ENCODE measurements at places on chromosomes 1 and 21.

- peak; percentile 48 for ATAC-seq
Measured at GRCh38 chr1:214557952-214558735, 6.7 kb upstream of the PTPN14 start.

GRCh38 chr1:31750858-31751510 lies 13.2 kb downstream of the ADGRB2 start:
- ATAC-seq: peak; percentile 79

DNA sequence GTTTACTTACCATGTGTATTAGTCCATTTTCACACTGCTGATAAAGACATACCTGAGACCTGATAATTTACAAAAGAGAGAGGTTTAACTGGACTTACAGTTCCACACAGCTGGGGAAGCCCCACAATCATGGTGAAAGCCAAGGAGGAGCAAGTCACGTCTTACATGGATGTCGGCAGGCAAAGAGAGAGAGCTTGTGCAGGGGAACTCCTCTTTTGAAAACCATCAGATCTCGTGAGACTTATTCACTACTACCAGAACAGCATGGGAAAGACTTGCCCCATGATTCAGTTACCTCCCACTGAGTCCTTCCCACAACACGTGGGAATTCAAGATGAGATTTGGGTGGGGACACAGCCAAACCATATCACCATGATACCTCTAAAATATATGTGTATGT lies 39.3 kb upstream of the ERRFI1 start:
- ATAC-seq: no peak

- no peak for ATAC-seq
Measured at GRCh38 chr1:11787251-11787803, 18.4 kb downstream of the MTHFR start.

DNA sequence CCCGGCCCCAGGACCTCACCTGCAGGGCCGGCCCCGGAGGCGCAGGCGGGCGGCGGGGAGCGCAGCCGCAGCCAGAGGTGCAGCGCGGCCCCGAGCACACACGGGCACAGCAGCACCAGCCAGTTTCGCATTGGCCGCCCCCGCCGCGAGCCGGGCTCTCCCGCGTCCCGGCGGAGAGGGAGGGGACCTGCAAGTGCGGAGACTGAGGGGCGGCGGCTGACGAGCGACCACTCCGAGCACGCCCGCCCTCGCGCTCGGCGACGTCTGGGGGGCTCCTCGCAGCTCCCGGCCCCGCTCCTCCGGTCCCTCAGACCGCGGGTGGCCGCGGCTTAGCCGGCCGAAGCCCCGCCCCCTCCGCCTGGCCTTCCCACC lies at the start of gene B3GALNT2:
Gene B3GALNT2, minus strand, starts transcription at position 331 of the 372 bp plus-strand sequence. Its CDS starts 200 bp downstream, at position 131.
- peak; percentile 82 for ATAC-seq

GRCh38 chr1:55947446-55947845 lies 631.9 kb downstream of the PLPP3 start:
- ATAC-seq: no peak

DNA sequence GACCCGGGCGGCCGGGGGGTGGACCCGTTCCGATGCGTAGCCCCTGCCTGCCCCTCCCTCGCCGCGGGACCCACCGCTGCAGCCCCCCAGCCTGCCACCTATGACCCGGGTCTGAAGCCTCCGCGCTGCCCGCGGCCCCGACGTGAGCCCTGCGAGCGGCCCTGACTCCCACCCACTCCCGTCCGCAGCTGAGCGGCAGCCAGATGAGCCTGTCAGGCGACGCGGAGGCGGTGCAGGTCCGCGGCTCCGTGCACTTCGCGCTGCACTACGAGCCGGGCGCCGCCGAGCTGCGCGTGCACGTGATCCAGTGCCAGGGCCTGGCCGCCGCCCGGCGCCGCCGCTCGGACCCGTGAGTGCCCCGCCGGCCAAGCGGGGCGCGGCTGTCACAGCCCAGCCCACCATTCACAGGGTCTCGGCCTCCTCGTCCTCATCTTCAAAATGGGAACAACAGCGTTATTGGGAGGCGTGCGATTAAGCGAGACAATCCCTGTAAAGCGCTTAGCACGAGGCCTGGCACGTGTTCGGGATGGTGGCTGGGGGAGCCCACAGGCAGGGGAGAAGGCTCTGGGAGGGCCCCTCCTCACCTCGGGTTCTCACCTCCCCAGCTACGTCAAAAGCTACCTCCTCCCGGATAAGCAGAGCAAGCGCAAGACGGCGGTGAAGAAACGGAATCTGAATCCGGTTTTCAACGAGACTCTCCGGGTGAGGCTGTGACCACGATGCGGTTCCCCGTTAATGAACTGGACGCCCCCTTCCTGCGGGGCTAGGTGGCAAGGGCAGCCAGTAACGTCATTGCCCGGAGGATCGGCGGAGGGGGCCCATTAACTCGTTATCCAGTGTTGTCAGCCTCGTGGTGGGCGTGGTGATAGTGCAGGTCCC lies 8.2 kb downstream of the SYTL1 start:
- peak; percentile 75 for ATAC-seq

GRCh38 chr1:212355230-212355969 lies 59.3 kb downstream of the PACC1 start:
- no peak for ATAC-seq

- no peak for ATAC-seq
Measured at GRCh38 chr1:203870245-203870644, 8.8 kb downstream of the SNRPE start.

DNA sequence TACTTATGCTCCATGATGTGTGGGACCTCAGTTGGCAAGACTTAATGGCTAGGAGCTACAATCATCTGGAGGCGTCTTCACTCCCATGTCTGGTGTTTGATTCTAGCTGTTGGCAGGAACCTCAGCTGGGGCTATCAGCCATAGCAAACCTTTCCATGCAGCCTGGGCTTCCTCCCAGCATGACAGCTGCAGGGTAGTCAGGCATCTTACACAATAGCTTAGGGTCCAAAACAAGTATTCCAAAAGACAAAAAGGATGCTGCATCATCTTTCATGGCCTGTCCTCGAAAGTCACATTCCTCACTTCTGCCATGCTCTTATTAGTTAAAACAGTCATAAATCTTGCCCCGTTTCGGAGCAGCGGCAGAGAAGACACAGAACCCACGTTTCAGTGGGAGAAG lies 90.9 kb downstream of the LRRC8C start:
- no peak for ATAC-seq

GRCh38 chr1:6111571-6111970 lies 65.9 kb downstream of the KCNAB2 start:
- ATAC-seq: no peak

GRCh38 chr1:109793089-109793485 lies 29.4 kb upstream of the EPS8L3 start:
- no peak for ATAC-seq

DNA sequence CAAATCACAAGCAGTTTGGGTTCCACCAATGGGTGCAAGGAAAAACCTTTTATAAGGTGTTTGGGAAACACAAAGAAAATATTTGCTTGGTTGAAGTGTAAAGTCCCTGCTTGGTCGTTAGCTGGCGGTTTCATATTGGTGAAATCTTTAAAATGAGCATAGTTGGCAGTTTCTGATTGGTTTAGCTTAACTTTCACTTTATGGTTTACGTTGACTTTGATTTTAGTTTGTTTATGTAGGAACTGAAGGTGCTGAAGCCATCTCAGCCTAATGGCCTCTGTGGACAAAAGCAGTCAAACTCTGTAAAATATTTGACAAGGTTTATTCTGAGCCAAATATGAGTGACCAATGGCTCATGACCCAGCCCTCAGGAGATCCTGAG lies 76.6 kb upstream of the PPM1J start:
- no peak for ATAC-seq

GRCh38 chr1:210250998-210251679 lies 18.5 kb downstream of the SERTAD4 start:
- ATAC-seq: peak; percentile 75

GRCh38 chr1:6178751-6179563 lies 1.2 kb downstream of the CHD5 start:
- peak; percentile 5 for ATAC-seq

DNA sequence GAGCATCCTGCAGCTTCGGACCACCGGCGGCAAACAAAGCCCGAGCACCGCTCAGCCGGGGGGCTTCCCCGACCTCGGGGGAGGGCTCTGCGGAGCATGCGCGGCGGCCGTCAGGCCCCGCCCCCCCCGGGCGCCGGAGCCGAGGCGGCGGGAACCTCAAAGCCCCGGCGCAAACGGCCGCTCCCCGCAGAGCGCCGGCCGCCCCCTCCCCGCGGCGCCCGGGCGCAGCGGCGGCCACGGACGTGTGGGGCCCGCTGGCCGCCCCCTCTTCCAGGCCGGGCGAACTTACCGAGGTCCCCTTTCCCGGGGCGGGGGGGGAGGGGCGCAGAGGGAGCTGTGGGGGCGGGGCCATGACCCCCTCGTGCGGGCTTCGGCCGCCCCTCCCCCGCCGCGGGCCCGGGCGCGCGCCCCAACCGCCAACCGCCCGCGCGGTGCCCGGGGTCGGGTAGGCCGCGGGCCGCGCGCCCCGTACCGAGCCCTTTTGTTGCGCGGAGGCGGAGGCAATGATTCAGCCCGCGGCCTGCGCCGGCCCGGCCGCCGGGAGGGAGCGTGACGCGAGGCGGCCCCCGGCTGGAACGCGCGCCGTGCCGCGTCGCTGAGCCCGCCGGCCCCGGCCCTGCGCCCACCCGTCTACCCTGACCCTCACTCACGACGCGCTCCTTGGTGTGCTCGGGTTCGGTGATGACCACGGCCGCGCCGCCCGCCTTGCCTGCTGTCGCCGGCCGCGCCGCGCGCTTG lies 1.7 kb downstream of the RCC2 start:
- ATAC-seq: peak; percentile 64

- ATAC-seq: no peak
Measured at GRCh38 chr1:240491156-240491555, 120.8 kb downstream of the GREM2 start.

- no peak for ATAC-seq
Measured at GRCh38 chr1:26408604-26409003, 2.0 kb upstream of the LIN28A start.

DNA sequence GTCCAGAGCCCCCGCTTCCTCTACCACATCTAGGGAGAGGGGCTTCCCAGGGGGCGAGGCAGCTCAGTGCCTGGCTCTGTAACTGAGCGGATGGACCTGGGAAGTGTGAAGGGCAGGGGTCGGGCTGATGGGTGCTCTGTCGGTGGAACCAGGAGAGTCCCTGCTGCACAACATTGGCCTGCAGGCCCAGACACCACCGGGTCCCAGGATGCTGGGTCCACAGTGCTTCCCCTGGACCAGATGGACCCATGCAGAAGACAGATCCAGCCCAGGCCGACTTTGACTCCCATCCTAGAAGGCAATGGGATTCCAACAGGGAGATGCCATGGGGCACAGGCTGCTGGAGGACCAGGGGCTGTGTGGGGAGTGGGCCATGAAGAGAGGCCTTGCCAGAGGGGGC lies 212.9 kb downstream of the GRIK3 start:
- no peak for ATAC-seq

- ATAC-seq: no peak
Measured at GRCh38 chr21:37538971-37539590, 172.5 kb downstream of the DYRK1A start.

DNA sequence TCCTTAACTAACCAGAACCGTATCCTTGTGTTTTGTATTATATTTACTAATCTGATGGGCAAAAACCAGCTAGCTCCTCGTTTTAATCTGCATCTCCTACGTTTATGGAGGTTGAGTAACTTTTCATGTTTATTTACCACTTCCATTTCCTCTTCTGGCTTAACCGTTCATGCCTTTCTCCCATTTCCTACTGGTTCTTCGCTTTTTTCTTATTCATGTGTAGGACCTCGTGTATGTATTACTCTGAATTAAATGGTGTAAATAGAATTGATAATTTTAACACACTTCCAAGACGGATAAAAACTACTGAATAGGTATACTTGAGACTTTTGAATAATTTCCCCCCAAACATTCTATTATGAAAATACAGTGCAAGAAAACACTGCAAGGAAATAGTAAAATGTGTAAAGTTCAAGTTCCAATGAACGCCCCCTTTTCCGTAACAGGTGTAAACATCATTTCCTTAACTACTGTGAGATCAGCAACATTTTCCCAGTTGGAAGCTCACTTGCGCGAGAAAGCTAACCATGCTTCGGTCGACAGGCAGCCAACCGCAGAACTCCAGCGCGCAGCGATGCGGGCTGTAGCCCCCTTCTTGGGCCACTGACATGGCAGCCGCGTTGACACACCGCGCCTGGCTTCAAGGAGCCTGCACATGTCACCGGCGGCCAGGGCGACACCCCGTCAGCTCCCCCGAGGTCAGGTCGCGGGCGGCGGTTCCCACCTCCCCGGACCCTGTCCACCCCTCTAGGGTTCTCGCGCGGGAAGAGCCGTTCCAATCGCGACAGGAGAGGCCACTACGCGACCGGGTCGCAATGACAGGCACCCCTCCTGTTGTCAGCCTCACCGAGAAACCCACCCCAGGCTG lies 816 bp downstream of the EDEM3 start:
- peak; percentile 2 for ATAC-seq

GRCh38 chr1:146012703-146013558 lies 8.6 kb downstream of the HJV start:
- no peak for ATAC-seq

- ATAC-seq: no peak
Measured at GRCh38 chr1:12717301-12717838, 1.5 kb downstream of the AADACL3 start.

DNA sequence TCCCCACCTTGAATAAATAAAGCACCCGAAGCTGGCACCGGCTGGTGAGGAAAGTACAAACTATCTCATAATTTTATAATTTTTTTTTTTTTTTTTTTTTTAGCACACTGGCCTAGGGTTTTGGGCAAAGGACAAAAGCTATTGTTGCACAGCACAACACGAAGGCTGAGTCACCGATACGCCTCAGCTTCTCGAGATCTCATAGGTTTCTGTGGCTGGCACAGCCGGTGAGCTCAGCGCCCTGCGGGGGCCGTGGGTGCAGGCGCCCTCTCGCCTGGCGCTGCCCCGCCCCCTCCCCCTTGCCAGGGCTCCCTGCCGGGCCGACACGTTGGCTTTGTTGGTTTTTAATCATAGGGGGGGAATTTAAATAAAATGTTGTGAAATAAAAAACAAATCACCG lies 17.2 kb downstream of the CASZ1 start:
- ATAC-seq: no peak

- ATAC-seq: peak; percentile 29
Measured at GRCh38 chr1:3393987-3394920, 60.2 kb upstream of the ARHGEF16 start.

DNA sequence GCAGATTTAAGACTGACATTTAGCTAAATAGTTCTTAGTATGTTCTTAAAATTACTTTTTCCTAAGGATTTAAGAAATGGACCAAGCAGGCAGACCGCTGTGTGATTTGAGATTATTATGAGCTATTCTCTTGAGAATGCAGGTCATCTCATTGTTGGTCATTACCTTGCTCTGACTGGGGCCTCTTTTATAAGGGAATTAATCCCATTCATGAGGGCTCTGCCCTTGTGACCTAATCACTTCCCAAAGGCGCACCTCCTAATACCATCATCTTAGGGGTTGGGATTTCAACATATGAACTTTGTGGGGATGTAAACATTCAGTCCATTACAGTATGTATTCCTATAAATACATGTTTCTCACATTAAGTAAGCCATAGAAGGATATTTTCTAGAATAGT lies 24.2 kb downstream of the OSBPL9 start:
- no peak for ATAC-seq

GRCh38 chr1:41953291-41953690 lies 34.6 kb upstream of the HIVEP3 start:
- no peak for ATAC-seq

All from stimulated activated memory B cell treated with anti-CD40 and anti-IgM and Interleukin-4, amounts not matched to agents 10 μg/mL and 1 μg/mL and 100 μg/mL, for 72 hours (primary cell).